SW480 (cell line): ENCODE measurements at places on chromosomes 6 and 20.
A peak's percentile ranks its signal among the peaks of the same experiment; 100 is the strongest.

GRCh38 chr20:41078329-41078728 lies 49.7 kb downstream of the TOP1 start:
- DNase-seq: peak; percentile 60

DNA sequence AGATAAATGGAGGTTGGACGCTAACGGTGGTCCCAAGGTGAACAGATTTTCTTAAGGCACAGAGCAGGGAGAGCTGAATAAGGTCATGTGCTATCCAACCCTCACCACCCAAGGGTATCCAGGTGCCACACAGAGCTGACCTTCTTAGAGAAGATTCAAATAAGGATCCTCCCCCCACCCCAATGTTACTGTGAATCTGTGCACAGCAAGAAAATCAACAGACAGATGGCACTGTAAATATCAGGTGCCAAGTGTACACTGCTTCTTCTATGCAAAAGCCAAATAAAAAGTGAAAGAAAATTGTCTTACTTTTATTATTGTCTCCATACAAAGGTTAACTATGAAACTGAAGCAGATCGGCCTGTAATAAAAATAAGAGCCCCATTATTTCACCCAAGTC lies 96.9 kb downstream of the PAK5 start:
- no peak for DNase-seq

DNA sequence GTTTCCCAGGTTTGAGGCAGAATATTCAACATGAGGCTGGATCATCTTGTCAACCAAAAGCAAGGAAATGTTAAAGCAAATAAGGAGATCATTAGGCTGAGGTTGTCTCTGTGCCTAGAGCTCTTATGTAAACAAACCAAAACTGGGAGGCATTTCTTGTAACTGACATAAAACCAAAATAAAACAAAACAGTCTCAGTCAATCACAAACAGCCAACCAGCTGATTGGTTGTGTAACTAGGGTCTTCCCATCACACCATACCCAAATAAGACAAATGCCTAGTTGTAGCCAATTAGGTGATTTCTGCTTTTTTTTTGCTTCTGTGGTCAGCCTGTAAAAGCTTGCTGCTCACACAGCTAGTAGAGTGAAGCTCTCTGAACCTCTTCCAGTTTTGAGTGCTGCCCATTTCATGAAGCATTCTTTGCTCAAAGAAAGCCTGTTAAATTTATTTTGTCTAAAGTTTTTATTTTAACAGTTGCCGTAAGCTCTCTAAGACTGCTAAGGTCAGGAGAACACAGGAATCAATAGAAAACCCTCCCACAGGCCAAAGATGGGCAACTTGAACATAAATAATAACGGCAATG lies 8.9 kb upstream of the FITM2 start:
- no peak for DNase-seq

DNA sequence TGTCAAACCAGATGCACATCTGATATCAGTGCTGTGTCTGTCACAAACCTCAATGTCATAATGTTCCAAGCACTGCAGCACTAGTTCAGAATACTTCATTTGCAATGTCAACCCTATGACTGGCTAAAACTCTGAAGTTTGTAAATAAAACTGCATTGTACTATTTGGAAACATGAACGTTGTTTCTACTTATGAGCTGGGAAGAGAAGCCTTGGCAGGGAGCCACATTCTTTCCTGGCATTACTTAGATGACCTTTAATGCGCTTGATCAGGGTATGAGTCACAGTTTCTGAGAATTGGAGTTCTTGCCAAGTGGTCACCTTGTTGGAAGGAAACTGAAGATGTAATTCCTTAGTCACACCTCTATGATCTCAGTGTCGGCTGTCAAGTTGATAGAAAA lies 664.8 kb upstream of the MMS22L start:
- peak; percentile 33 for DNase-seq

DNA sequence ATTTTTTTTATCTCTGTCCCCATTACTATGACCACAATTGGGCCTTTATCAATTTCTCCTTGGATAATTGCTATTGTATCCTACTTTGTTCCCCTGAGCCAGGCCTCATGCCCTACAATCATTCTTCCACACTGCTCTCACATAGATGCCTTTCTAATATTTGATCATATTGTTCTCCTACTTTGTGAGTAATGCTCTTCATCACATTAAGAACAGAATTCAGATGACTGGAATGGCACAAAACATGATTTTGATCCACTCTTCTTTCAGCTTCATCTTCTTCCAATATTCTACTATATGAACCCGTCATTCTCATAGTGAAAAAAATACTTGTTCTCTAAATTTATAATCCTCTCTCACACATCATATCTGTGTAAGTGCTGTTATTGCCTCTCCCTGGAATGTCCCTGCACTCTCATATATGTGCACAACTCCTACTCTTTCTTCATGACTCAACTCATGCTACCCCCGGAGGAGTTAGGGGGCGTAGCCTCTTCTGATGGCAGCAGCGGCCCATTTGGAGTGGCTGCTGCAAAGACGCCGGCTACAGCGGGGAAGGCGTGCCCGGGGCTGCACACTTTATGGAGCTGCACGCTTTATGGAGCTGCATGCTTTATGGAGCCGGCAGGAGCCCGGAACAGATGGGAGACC lies 25.3 kb upstream of the HACE1 start:
- DNase-seq: no peak

- DNase-seq: no peak
Measured at GRCh38 chr6:53136000-53136609, 12.5 kb downstream of the GCM1 start.

- DNase-seq: peak; percentile 86
Measured at GRCh38 chr6:28988536-28989311, 16.4 kb downstream of the ZNF311 start.

DNA sequence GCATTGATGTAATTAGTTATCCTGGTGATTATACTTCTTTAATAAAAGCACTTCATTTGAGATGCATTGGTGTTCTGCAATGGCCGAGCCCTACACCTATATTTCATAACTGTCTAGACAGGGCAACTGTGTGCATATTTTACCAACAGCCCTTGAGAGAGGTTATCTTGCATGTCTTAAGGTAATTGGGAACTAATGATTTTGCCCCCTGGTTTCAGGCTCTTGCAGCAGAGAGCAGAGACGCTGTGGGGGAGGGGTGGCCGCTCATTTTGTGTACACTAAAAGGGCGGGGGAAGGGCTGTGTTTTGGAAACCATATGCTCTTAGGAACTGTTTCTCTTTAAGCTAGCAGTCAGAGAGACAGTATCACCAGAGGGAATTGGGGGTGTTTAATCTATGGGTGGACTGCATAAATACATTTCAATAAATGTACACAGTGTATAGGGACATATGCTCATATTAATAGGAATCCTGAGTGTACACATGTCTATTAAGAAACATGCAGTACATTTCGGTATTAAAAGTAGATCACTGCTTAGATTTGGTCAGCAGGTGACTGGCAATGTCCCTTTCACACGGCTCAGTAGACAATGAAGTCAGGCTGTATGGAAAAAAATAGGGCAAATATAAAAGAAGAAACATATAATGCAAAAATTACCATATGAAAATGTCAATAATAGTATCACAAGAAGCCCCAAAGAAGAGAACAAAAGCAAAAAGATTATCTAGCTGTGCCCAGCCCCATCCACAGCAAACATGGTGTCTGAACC lies 402.9 kb upstream of the CITED2 start:
- no peak for DNase-seq

DNA sequence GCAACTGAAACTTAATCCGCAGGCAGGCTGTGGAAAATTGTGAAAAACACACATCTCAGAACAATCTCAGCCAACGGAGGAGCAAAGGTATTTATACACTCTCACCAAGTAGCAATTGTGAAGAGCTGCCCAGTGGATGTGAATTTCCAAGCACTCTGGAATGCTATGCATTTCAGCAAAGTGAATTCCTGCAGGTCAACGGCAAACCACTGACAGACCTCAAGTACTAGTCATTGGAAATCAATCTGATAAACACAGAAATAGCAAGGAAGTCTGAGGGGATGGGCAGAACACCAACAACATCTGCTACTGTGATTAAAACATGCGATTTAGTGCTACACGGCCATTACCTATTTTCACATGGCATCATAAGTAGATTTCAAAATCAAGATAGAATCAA lies 429.1 kb downstream of the HTR1B start:
- no peak for DNase-seq

GRCh38 chr6:137846772-137847313 lies 20.2 kb upstream of the TNFAIP3 start:
- no peak for DNase-seq

- DNase-seq: no peak
Measured at GRCh38 chr6:118952683-118953082, 17.7 kb upstream of the MCM9 start.

GRCh38 chr6:169862892-169863525 lies 111.6 kb downstream of the ERMARD start:
- DNase-seq: no peak

DNA sequence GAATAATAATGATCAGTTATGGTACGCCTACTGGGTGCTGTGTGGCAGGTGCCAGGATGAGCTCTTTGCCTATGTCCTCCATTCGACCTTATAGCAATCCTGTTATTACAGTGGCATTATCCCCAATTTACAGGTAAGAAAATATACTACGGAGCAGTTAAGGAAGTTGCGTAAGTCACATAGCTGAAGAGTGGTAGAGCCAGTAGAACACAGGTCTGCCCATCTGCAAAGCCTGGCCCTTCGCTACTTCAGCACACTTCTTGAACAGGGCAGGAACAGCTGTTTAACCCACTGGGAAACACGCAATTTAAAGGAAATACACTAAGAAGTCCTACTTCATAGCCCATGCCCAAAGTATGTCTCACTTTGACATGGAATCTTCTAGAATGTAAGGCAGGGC lies 91.8 kb downstream of the PXDC1 start:
- no peak for DNase-seq

DNA sequence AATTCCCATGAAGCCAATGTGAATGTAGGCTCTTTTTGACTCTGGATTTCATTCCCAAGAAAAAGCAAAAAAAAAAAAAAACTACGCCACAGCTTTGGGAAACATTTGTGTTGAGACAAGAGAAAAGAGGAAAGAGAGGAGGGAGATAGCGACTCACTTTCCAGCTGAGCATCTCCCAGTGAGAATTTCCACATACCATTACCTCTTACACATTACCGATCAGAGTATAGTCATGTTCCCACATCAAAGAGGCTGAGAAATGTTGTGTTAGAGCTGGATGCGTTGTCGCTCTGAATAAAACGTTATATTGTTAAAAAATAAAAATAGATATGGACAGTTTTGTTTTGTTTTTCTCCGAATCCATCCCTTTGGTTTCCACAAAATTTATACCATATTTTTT lies 1019.3 kb upstream of the ADGRB3 start:
- DNase-seq: peak; percentile 19

DNA sequence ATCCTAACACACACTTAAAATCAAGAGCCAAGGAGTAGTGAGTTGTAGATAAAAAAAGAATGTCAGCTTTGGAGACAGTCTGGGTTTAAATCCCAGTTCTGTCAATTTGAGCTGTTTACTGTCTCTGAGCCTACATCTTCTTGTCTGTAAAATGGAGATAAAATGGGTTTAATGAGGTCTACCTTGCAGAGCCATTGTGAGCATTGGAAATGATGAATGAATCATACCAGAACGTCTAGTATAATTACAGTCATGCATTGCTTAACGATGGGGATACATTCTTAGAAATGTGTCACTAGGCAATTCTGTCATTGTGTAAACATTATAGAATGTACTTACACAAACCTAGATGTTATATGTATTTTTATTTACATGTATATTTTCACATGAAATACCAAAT lies 17.6 kb upstream of the SGK2 start:
- no peak for DNase-seq

- no peak for DNase-seq
Measured at GRCh38 chr20:56584916-56585315, 44.2 kb upstream of the TFAP2C start.

DNA sequence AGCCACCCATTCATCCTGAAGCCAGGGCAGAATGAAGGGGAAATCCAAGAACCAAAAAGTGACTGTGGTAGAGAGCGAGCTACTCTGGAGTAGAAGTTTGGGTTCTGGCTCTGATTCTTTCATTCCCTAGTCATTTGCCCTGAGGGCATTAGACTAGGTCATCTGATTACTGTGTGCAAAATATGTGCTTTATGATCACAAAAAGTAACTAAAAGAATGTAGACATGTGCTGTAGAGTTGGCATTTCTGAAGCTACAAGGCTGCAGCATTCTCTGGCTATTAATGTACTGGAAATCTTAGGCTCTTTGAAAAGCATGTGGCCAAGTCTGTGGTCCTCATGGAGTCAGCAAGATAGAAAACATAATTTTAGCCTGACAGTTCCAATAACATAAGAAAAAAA lies 94.2 kb downstream of the TBC1D7 start:
- DNase-seq: no peak

DNA sequence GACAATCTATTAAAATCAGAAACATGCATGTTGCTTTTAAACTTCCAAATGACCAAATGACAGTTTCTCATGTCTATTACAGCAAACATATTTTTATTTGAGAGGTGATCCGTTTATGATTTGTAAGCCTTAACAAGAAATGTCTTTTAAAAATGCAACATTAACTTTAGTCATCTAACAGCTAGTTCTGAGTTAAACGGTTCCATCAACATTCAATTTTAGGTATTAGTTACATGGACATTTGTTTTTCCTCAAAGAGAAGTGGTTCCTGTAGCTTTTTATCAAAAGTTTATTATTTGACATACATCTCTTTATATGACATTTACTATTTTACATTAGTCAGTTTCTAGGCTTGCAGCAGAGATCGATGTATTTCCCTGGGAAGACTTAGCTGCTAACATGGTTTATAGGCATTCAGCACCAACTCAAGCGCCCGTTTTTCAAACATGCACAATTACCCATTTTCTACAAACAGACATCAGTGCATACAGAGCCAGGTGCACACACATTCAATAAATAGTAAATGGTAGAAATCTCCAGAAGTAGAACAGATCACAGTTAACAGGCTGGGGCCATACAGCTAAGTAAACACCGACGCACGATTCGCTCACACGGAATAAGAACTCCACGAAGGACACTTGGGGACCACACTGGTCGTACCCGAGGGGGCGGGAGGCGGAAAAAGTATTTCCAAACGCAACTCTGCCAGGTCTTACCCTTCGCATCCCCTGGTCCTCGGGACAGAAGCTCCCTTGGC lies 882 bp downstream of the CNR1 start:
- DNase-seq: no peak

- DNase-seq: no peak
Measured at GRCh38 chr6:139370283-139370998, 4.0 kb downstream of the CITED2 start.

GRCh38 chr20:47027042-47027441 lies 132.4 kb downstream of the EYA2 start:
- DNase-seq: no peak
